CD4-positive, alpha-beta T cell treated with Interleukin-6 for 4 hours (primary cell): ENCODE measurements at places on chromosomes 6 and 20.

DNA sequence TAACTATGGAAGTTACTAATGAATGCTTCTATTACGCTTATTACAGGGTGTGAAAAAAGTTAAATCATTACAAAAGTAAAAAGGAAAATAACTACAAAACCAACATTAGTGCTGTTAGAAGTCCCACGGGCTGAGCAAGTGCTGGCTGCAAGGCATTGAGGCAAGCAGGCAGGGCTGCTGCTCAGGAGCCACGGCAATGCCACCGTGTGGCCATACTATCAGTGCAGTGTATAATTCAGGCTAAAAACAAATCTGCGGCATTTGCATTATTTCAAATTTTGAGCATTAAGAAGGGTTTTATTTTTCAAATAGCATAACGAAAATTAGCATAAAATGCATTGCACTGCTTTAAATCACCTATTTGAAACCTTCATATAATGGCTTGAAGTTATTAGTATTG is 17.1 kb downstream of the IFNGR1 start:
- no peak for DNase-seq

GRCh38 chr20:63122626-63123025 is 93.3 kb downstream of the YTHDF1 start:
- no peak for DNase-seq

- no peak for DNase-seq
These were observed 53.8 kb upstream of the MTRF1L start for GRCh38 chr6:153056308-153056707.

DNA sequence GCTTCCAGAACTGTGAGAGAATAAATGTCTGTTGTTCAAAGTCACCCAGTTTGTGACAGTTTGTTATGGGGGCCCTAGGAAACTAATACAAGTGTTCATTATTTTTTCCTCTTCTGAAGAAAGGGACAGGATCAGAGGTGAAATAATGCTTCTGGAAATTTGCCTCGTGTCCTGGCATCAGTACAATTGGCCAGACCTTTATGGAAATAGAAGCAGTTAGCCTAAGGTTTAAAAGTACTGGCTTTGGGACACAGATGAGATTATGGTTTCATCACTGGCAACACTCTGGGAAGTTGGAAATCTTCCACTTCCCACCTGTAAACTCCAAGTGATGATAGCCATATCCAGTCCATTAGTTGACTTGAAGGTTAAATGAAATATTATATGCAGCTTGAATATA is 88.7 kb downstream of the PLCB1 start:
- DNase-seq, result no peak

DNA sequence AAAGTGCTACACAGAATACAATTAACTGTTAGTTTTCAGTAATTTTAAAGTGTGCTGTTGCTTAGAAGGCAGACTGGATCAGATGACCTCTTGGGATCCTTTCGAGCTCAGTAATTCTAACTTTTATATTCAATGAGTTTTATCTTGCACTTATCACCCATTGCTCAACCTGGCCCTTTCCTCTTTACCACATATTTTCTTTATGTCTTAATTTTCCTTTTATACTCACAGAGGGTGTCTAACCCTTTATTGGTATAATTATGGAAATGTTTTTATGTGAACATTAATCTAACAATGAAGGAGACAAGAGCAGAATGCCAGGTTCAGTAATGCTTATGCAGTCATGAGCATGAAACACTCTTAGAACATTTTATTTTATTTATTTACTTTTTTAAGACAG is 39.7 kb upstream of the CARMIL1 start:
- DNase-seq, result no peak

- DNase-seq, result no peak
These were observed at the start of gene TULP1 for GRCh38 chr6:35512740-35513139. Gene TULP1, minus strand, starts transcription at chr6:35512896. Its CDS starts 38 bp downstream, at chr6:35512858.

- DNase-seq, result no peak
These were observed 40.9 kb downstream of the LY86 start for GRCh38 chr6:6629402-6629801.

- no peak for DNase-seq
These were observed 318.1 kb downstream of the CDC5L start for GRCh38 chr6:44705596-44705995.

DNA sequence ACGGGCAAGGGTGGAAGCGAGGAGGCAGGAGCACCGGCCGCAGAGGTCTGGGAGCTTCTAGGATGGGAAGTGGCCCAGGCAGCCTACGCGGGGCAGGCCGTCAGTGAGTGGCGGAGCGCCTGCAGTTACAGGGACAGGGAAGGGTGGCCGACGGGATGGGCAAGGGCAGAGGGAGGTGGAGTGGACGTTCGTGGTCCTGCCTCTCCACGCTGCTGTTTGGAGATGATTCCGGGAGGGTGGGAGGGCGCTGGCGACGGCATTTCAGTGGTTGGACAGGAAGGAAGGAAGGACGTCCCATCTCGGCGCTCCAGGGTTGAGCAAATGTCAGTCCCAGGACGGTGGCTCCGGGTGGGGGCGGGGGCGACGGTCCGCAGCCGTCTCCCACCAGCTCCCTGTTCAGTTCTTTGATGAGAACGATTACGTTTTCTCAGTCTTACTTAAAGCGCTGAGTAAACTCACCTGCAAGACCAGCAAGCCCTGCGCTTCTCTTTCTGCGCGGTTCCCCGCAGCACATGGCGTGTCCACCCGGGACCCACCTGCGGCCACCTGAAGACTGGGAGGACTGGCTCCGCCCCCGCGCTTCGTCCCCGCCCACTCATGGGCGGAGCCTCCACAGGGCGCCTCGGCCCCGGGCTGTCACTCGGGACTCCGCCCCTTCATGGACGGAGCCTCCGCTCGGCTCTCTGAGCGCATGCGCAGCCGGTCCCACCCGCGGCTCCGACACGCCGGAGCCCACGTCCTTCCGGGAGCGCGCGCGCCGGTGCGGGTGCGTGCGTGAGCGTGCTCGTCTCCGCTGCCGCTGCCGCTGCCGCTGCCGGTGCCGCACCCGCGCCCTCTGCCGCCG is at the start of gene DNAJC5:
Gene DNAJC5, plus strand, starts transcription at position 769 of the 844 bp plus-strand sequence. CDS start 33,220 bp downstream, outside the sequence.
- DNase-seq, result peak; percentile 98

- no peak for DNase-seq
These were observed 390.4 kb downstream of the SYNE1 start for GRCh38 chr6:152246554-152247337.
